HTR-8/SVneo (cell line): ENCODE measurements at places on chromosomes 3 and 15.

- no peak for DNase-seq
Observed at GRCh38 chr3:23115171-23115877, 87.8 kb upstream of the UBE2E2 start.

- DNase-seq = no peak
Observed at GRCh38 chr3:133989936-133990702, 39.6 kb downstream of the SLCO2A1 start.

GRCh38 chr3:474828-475227 lies 278.3 kb downstream of the CHL1 start:
- DNase-seq = no peak

DNA sequence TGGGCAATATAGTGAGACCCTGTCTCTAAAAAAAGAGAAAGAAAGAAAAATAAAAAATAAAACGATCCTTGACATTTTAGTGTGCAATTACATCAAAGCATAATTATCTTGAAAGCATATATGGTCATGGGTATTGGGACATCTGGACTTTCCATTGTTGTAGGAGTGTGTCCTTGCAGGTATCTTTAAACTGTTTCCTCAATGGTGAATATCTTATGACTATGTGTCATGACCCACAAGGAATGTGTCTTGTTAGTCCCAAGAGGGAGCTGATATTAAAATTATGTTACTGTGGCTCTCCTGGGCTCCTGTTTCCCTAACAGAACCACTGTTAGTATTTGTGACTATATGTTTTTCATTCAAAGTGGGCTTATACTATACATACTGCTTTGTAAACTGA lies 26.6 kb downstream of the EIF1B start:
- no peak for DNase-seq
